ENCODE measurements at places on chromosomes 2 and 18.

DNA sequence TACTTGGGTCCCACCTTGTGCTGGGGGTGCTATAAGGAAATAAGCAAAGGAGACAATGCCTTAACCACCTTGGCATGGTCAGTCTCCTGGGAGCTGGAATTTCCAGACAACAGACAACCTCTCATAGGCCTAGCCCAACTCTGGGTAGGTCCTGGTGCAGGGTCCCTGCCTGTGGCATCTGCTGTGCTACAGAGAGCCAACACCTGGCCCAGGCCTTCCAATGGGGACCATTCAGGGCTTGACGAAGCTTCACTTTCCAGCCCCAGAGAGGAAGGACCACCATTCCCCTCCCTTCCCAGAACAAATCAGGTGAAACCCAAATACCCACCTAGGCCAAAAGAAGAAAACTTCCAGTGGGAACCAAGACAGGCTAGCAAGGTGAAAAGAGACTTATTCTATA lies 82.8 kb downstream of the SMAD7 start:
- no peak for DNase-seq

DNA sequence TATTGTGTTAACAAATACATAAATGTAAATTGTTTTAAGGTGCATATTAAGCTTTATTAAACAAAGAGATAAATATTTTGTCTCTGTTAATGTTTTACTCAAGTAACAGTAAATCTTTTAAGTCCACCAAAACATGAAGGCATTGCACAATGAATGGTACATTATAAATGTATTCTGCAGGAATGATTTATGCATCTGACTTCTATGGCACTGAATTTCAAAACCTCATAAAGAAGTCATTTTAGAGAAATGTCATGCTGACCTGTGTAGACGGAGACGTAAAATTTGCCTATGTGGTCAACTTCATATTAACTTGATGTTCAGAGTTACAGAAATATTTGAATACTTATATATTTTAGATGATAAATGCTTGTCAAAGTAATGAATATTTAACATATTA lies 194.7 kb downstream of the BABAM2 start:
- no peak for DNase-seq

- DNase-seq = no peak
These were observed 37.1 kb upstream of the IKZF2 start for GRCh38 chr2:213188533-213188867.

- DNase-seq = no peak
These were observed 305.3 kb downstream of the PARD3B start for GRCh38 chr2:204850581-204850980.

DNA sequence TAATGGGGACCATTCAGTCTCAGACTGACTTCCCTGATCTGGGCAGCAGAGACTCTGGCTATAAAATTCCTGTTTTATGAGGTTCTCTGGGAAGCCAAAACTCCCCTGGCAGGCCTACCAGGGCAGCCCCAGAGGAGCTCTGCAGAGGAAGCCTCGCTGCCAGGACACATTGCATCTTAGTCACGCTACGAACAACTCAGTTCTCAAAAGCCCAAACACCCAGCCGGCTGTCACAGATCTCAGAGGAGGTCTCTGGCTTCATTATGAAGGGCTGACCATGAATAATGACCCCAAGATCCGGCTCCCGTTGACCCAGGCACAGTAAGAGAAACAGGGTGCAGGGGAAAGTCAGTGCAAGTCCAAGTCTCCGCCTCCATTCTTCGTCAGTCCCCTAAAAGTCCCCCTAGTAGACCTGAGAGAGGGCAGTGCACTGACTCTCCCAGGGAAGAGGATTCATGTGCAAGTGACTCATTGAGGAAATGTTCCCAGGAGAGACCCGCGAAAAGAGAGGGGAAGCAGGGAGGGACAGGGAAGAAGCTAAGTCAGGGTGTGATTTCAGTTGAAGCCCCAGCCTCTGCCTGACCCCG lies 212.3 kb downstream of the CYP26B1 start:
- DNase-seq = no peak

GRCh38 chr18:58362027-58362575 lies 266.8 kb downstream of the ALPK2 start:
- no peak for DNase-seq

Measured in stimulated activated CD8-positive, alpha-beta memory T cell treated with anti-CD3 and anti-CD28 coated beads, Interleukin-7, amount 100 ng/mL, for 24 hours (primary cell).